ENCODE measurements at places on chromosomes 2 and 18.
A peak's percentile ranks its signal among the peaks of the same experiment; 100 is the strongest.

GRCh38 chr18:59957957-59958356 is 58.2 kb downstream of the PMAIP1 start:
- DNase-seq = peak; percentile 74

DNA sequence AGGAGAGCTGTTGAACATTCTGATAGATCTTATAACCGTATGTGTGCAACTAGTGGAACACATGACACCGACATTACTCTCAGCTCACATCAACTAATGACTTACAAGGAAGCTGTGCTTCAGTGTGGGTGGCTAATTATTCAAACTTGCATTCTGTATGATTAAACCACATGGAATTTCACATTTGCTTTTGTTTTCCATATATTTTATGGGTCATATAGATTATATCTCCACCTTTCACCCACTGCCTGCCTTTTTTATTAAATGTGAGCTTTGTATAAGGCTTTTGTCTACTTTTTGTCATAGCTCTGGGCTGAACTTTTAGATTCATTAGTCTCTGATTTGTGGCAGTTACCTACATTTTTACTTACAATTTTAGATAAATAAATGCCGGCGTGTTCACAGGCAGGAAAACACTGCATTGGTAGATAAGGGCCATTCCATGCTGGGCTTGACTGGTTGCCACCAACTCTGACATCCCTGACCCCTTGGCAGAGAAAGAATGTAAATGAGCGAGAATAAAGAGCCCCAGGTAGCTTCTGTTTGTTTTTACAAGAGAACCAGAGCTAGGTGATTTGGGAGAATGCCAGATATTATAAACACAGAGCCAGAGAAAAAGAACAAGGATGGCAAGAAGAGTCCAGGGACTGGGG is 35.7 kb downstream of the LYPD6 start:
- peak; percentile 31 for DNase-seq

- no peak for DNase-seq
Measured at GRCh38 chr18:62611453-62612288, 88.8 kb downstream of the ZCCHC2 start.

DNA sequence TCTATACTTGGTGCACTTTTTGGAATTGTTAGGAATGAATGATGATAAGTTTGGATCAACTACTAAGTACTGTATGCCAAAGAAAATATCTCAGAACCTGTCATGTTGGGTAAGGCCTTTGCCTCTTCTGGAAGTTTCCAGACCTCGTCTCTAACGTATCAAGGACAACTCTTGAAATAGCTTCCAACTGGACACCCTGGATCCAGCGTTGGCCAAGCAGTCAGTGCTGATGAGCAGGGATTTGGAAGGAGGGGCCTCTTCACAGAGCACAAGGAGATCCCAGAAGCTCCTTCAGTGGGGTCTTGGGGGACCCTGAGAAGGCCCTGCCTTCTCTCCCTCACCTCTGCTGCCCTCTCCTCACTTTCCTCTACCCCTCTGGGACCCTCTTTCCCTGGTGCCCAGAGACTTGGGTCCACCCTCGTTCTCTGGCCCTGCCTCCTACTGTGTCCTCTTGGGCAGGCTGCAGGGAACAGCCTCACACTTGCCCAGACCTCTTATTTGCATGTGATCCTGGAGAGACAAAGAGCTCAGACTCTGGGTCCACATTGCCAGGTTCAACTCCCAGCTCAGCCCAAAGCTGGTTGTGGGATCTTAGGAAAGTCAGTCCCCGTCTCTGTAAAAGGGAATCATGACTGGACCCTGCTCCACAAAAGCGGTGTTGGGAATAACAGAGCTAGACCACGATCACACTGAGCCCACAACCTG is 145.8 kb downstream of the COL6A3 start:
- no peak for DNase-seq

GRCh38 chr2:161592713-161593112 is 31.5 kb upstream of the SLC4A10 start:
- no peak for DNase-seq
